Right hindlimb (tissue), 1 donor: ENCODE measurements at places on chromosomes 3 and 15.

DNA sequence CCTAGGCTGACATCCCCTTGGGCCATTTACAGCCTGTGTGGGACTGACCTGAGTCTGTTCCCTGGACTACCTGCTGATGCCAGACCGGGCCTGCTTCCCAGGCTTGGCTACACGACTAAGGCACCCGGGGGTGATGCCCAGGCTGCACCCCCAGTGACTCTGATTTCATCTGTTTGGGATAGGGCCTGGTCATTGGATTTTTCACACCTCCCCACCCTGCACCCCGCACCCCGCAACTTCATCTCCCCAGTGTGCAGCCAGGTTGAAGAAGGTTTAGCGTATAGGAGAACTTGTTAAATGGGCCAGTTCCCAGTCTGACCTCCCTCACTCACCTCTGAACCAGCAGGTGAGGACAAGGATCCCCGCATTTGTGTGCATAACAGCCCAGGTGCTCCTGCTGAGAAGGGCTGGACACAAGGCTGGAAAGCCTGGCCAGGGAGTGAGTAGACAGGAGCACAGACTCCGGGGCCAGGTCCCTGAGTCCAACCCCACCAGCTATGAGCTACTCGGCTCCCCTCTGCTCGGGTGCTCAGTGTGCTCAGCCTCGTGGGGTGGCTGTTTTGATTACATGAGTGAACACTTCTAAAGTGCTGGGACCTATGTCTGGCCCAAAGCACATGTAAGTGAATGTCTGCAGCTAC, 18.5 kb downstream of the SLC6A20 start:
- DNase-seq, result no peak

DNA sequence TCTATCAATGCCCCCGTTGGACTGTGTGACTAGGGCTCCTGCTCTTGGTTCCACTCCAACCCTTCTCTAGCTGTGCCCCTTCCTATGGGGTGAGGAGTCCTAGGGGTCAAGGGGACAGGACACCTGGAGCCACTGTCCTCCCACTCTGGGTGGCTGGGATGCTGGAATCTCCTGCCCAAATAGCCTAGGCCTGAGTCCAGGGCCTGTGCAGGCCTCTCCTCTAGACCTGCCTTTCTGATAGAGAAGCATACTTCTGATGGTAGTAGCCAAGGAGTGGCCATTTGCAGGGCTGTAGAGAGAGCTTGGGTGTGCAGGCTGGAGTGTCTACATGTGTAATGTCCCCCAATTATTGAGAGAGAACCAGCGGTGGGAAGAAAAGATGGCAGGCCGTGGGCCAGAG, 54.2 kb downstream of the ITGA11 start:
- DNase-seq, result no peak

- no peak for DNase-seq
Observed at GRCh38 chr3:44647771-44648170, 761 bp upstream of the ZNF35 start.

GRCh38 chr3:127669541-127670228, 3.1 kb upstream of the ABTB1 start:
- no peak for DNase-seq

GRCh38 chr3:15217841-15218267, 11.8 kb downstream of the CAPN7 start:
- DNase-seq, result no peak

DNA sequence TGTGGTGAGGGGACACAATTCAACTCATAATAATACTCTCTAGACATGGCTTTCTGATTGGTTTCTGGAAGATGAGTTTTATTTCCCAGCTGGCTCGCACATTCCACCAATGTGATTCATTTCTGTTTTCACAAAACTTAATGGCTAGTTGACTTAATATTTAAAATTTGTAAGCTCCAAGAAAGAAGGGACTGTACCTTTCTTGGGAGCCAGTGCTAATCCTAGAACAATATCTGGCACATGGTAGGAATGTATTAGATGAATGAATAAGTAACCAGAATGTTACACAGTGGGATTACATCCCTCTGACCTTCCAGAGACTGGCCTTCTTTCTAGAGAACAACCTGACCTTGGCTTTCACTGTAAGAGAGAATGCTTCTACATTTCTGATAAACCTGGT, 262.8 kb downstream of the RORA start:
- DNase-seq, result no peak

DNA sequence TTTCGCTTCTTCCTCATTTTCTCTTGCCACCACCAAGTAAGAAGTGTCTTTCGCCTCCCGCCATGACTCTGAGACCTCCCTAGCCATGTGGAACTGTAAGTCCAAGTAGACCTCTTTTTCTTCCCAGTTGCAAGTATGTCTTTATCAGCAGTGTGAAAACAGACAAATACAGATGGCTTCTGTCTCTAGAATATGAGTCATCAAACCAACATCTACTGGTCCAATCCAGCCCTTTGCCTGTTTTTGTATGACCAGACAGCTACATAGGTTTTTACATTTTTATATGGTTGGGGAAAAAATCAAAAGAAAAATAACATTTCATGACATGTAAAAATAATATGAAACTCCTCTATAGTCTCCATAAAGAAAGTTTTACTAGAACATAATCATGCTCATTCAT, 118.7 kb upstream of the PTPRG start:
- no peak for DNase-seq

GRCh38 chr3:149003653-149004305, 12.4 kb downstream of the GYG1 start:
- no peak for DNase-seq

DNA sequence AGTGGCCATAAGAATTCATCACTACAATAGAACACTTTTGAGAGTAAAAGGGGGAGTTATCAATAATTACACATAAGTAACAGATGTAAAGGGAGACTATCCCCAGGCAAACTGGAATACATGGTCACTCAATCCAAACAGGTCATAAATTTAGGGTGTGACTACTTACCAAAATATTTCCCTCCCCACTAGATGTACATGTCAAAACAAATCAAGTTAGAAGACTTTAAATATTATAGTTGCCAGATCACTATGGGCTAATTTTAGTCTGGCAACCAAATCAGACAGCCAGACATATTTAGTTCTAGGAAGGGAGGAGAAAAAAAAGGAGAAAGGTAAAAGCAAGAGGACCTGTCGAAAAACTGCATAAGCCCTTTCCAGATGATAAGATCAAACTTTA, 23.1 kb downstream of the SLC24A5 start:
- DNase-seq, result no peak

DNA sequence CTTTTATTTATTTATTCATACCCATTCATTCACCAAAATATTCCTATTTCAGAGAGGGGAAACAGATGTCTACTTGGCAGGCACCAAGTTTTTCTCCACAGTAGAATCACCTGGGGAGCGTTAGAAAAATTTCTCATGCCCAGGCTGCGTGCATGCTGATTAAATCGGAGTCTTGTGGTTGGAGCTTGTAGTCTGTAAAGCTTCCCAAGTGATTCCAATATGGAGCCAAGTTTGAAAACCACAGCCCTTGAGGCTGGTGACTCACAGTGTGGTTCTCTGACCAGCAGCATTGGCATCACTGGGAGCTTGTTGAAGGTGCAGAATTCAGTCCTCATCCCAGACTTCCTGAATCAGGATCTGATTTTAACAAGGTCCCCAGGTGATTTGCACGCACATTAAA, 49.7 kb downstream of the PDHB start:
- peak; percentile 46 for DNase-seq

GRCh38 chr3:98532275-98532637, 478 bp downstream of the GPR15 start:
- DNase-seq, result no peak

DNA sequence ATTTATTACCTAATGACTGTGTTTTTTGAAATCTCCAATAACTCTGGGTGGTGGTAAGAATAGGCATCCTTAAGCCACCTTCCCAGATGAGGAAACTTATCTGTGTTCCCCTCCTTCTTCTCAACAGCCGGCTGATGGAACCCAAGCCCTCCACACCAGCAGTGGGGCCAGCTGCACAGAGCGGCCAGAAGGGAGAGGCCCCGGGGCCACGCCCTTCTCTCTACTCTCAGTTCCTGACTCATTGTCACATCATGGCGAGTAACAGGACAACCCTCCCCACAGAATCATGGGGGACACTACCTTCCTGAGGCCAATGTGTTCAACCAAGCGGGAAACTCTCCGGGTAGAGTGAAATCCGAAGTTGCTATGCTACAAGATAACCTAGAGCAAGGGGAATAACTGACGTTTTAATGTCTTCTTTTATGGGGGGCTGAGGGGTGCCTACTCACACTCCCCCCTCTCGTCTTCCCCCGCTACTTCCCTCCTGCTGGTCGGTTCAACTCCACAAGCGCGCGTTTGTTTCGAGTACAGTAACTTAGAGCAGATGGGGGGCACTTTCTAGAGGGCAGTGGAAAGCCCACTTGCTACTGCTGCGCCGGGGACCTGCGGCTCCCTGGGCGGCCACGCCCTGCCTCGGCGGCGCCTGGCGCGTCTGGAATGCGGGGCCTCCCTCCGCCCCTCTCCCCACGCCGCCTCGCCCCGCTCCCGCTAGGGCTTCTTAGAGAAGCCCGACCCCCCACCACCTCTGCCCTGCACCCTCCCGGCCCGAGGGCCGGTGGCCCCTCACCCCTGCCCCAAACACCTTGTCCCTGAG, 621 bp downstream of the ANXA2 start:
- peak; percentile 84 for DNase-seq

- DNase-seq, result no peak
Observed at GRCh38 chr3:10304905-10305304, 12.2 kb upstream of the GHRL start.
